OCI-LY7 (cell line): ENCODE measurements at places on chromosomes 1 and 21.
A peak's percentile ranks its signal among the peaks of the same experiment; 100 is the strongest.

- no peak for DNase-seq
Observed at GRCh38 chr1:53582211-53583020, 123.2 kb downstream of the DMRTB1 start.

DNA sequence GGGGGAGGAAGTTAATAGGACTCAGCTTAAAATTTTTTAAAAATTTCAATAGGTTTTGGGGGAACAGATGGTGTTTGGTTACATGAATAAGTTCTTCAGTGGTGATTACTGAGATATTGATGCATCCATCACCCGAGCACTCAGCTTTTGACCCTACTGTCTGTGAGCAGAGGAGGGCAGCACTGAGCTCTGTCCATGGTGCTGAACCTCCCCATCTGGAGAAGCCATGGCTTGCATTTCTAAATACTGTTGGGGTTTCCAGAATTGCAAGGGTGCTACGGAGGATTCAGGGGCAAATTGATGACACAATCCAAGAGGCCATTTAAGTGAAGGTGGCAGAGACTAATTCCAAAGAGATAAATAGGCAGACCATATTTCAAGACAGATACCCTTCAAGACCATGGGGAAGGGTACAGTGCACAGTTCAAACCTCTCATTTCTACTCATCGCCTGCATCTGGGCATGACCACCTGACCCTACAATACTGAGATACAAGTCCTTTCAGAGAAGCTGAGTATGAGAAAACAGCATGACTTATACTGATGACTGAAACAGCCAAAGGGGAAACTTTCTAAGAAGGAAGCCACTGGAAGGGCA, 17.2 kb downstream of the SYT2 start:
- DNase-seq, result peak; percentile 67

GRCh38 chr1:212507369-212507768, 74.6 kb downstream of the NENF start:
- DNase-seq, result no peak

GRCh38 chr1:93651695-93652094, 29.9 kb downstream of the BCAR3 start:
- DNase-seq, result no peak

- no peak for DNase-seq
Observed at GRCh38 chr1:205700865-205701401, 20.6 kb upstream of the SLC45A3 start.

DNA sequence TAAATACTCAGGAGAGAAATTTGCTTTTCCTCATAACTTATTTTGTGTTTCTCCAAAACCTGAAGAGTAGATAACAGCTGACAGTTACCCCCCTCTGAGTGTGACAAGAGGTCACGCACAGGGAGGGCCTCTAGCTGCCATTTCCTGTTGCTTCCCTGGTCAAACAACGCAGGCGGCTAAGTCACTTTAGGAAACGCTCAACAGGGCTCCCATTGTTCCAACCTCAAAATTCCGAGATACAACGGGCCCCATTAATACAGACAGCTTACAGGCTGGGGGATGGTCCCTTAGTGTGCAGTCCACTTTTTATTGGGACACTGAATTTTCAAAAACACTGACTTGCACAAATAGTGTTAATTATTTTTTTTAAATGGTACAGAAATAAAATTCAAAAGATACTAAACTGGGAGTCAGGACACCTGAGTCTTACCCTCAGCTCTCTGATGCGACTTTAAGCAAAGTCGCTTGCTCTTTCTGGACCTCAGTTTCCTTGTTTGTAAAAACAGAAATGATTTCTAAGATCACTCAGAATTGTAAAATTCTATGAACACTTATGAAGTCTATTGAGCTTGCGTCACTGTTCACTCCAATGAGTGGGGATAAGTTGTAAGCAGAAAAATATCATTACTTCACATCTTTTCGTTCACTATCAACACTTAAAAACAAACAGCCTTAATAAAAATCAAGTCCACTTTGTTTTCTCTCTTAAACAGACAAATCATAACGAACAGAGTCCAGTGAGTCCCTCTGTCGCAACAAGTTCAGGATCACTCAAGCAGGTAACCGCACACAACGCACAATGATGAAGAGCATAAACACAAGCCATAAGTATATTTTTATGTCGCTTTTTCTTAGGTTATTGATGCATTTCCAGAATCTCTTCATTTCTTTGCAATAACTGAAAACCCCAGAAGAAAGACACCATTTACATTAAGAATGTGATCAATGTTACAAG, 13.5 kb downstream of the LZIC start:
- no peak for DNase-seq

DNA sequence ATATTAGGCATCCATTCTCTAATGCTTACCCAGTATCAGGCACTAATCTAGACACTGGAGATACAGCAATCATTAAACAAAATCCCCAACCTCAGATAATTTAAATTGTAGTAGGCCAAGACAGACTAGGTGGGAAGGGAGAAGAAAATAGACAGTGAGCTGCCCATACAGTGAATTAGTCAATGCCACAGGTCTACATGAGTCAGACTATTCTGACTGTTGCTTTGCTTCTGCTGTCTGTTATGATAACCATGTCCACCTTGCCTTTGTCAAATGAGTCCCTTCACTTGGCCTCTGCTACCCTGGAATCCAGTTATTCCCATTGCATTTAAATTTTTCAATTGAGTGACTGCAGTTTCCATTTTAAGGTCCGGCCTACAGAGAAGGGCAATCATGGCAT, 59.5 kb downstream of the PIK3R3 start:
- no peak for DNase-seq

DNA sequence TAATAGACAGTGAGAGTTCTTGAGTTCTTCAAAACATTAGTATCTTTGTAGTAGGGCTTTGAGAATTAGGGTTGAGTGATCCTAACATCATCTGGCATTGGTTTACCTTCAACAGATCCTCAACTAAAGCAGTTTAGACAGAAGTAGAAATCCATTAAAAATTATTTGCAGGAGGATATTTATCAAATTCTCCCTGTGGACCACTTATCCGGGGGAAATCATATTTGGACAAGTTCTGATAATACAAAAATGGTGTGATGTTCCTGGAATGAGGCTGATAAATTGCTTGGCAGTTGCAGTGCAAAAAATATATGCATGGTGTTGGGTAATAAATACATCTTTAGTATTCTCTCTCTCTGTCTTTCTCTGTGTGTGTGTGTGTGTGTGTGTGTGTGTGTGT, 115.1 kb upstream of the CHODL start:
- DNase-seq, result no peak

- peak; percentile 87 for DNase-seq
Observed at GRCh38 chr1:206634365-206635079, 814 bp upstream of the DYRK3 start.

DNA sequence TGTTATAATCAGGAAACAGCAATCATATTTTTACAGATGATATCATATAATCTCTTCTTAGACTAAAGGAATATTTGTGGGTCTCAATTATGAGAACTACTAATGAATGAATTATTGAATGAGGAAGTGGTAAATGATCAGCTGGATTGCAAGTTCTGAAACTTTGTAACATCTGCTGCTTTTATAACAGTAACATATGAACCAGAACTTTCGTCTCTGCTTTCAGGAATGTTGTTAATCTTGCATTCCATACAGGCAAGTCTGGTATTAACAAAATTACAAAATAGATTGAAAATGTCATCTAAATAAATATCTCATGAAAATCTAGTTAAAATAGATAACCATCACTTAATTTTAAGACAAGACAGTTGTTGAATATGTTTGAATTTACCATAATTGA, 110.5 kb upstream of the COL11A1 start:
- DNase-seq, result no peak

GRCh38 chr1:52677076-52677806, 20.9 kb downstream of the COA7 start:
- DNase-seq, result no peak

- DNase-seq, result no peak
Observed at GRCh38 chr1:42034426-42034825, 115.7 kb upstream of the HIVEP3 start.

DNA sequence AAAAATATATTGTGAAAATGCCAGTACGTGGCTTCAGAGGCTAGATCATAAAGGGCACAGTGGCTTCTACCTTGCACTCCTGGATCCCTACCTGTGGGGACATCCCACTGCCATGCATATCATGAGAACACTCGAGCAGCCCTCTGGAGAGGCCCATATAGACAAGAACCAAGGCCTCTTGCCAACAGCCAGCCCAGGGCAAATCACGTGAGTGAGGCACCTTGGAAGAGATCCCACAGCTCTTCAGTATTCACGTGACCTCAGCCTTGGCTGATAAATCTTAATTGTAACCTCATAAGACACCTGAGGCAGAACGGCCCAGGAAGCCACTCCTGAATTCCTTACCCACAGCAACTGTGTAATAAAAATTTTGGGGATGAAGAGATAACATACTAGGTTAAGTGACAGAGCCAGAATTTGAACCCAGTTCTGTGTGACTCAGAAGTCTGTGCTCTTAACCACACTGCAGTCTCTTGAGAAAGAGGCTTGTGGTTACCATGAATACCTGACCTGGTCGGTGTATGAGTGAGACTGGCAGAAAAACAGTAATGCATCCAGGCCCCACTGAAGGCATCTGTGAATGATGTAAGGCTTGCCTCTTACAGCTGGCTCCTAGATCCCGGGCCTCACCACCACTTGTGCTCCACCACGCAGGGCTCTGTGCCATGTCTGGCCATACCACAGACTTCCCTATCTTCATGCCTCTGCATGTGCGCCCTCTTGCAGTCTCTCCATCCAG, 6.9 kb upstream of the A3GALT2 start:
- no peak for DNase-seq

DNA sequence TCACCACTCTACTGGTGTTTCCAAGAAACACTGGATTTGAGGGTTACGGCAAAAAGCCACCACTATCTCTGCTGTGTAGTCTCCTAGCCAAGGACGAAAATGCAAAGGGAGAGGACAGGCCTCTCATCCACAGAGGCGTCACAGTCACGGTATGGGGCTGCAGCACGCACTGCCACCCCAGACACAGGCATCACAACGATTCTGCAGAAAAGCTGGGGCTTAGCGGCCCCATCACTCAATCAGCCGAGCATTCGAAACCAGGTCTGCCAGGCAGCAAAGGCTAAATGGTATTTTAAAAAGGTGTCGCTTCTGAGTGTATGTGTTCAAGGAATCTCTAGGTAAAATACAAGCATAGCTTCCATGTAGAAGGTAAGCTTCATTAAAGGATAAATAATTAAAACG, 1.4 kb downstream of the RIPK4 start:
- no peak for DNase-seq

DNA sequence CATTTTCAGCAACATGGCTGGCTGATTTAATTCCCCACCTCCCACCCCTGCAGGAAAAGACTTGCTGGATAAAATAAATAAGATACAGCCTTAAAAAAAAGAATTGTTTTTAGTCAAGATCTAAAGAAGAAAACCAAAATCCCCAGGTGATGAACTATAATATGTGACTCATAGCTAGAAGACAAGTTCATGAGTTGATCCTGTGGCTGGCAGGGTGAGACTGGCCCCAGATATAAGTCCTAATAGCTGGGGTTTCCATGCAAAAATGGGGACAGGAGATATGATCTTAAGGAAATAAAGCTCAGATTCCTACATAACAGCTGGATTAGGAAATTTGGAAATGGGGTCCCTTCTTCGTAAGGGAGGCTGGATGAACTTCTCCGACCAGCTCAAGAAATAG, 21.9 kb upstream of the RGSL1 start:
- DNase-seq, result no peak

- DNase-seq, result no peak
Observed at GRCh38 chr1:26894263-26894662, 4.2 kb upstream of the GPN2 start.

DNA sequence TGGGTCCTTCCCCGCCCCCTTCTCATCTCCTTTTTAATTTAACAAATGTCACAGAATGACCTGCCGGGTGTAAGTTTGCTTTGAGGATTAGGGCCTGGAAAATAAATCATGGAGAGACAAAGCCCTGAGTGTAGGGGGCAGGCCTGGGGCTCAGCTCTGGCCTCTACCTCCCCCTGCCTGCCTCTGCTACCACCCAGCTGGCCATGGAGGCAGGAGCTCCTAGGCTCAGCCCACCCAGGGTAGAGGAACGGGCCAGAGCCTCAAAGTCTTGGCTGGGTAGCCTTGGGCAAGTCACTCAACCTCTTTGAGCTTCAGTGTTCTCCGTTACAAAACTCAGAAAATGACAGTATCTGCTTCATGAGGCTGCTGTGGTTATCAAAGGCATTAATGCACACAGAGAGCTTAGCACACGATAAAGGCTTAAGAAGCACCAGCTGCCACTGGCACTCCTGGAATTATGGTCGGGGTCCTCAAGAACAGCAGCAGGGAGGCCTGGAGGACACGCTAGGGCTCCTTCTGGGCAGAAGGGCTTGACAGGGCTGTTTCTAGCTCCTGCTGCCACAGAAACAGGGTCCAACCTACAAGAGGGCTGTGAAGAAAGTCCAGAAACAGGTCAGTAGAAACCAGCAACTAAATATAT, 39.0 kb downstream of the LRP8 start:
- no peak for DNase-seq

- no peak for DNase-seq
Observed at GRCh38 chr1:34419663-34420136, 243.0 kb downstream of the C1orf94 start.

DNA sequence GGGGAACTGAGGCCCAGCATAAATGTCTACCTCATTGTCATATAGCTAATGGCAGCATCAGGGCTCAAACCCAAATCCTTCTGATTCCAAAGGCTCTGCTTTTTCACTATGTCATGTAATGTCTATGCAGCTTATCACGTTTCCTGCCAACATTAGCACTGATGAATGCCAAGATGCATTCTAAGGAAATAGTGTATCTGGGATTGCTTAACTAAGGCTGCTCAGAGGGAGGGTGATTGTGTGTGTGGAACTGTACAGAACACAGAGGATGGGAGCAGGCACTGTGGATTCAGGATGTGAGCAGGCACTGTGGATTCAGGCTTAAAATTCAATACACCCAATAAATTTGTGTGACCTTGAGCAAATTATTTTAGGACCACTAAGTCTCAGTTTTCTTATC, 456.4 kb upstream of the DEPDC1 start:
- no peak for DNase-seq
